ENCODE measurements at places on chromosomes 6 and 20.

GRCh38 chr6:47106721-47107197 is 64.6 kb upstream of the ADGRF1 start:
- H3K27me3 ChIP-seq: no peaks in the 10 kb centered on the region
- H3K36me3 ChIP-seq: no peaks in the 10 kb centered on the region
- peaks cover 2% of the 10 kb centered on the region for H3K4me1 ChIP-seq
- DNase-seq: no peak
- H3K4me3 ChIP-seq: no peak overlapping the region
- no peak overlapping the region for H3K27ac ChIP-seq

DNA sequence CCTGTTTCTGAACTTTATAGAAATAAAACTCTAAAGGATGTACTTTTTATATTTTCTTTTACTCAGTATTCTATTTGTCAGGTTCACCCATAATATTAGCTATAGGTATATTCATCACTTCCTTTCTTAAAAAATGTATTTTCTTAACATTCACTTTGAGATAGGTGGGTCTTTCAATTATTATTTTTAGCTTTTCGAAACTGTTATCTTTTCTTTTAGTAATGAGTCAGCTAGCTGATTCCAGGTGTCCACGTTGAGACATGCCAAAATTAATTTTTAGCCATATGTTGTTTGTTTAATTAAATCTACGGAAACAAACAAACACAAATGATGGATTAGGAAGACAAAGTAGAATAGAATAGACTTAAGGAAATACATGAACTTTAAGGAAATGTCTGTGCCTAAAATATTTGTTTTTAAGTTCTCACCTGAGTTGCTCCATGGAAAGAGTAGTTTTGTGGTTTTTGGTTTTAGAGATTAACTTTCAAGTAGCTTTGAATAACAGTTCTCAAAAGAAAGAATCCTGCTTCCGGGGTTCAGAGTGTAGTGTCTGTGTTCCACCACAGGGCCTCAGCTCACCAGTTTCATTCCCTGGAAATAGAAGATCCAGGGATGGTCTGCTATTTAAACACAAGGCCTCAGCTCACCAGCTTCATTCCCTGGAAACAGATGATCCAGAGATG is 435.0 kb downstream of the HAO1 start:
- no peak for DNase-seq
- no peaks in the 10 kb centered on the region for H3K4me1 ChIP-seq
- no peaks in the 10 kb centered on the region for H3K27me3 ChIP-seq
- H3K4me3 ChIP-seq: no peak overlapping the region

DNA sequence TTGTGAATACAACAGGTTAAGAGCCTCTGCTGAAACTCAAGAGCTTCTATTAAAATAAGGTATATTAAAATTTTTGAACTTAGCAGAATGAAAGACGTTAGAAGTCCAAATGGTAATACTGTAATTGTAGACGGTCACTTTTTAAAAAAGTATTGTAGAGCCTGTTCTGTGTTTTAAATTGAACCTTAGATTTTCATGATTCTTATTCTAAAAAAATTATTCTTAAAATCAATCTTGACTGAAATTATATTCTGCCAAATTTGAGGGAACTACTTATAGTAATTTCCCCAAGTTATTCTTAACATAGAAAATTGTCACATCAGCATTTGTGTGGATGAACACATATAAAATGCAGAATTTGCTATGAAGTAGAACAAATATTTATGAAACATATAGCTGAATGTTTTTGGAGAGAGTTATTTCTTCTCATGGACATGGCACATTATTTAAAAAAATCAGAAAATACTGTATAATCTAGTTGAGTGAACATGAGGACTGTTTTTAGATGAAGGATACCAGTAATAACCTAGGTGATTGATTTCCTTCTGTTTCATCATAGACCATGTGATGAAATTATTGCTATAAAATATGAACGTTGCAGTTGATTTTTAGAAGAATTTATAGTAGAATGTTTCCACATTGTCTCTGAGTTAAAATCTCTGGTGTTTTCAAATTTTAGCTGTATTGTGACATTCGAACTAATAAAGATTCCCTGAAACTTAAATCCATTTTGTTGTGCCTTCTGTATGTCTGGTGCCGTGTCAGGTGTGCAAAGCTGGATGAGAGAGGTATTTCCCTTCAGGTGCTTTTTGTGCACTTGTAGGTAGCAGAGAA is 2.8 kb downstream of the TBPL1 start:
- H3K4me3 ChIP-seq: peak overlapping the region; percentile 99
- H3K36me3 ChIP-seq: peaks cover 22% of the 10 kb centered on the region

DNA sequence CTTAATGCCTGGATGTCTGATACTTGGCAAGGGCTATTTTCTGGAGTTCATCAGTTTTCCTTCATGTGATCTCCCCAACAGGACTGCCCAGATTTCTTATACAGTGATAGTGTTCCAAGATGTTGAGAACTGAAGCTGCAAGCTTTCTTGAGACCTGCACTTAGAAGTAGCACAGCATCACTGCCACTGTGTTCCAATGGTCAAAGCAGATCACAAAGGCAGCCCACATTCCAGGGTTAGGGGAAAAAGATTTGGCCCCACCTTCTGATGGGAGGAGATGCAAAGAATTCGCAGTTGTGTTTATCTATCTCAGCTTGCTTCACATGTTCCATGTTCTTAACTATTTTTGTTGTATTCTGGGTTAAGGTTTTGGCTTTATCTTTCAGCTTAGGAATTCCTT is 78.2 kb downstream of the GPX5 start:
- no peak overlapping the region for H3K27ac ChIP-seq
- no peaks in the 10 kb centered on the region for H3K36me3 ChIP-seq
- H3K4me1 ChIP-seq: no peaks in the 10 kb centered on the region
- H3K4me3 ChIP-seq: no peak overlapping the region
- DNase-seq: no peak

DNA sequence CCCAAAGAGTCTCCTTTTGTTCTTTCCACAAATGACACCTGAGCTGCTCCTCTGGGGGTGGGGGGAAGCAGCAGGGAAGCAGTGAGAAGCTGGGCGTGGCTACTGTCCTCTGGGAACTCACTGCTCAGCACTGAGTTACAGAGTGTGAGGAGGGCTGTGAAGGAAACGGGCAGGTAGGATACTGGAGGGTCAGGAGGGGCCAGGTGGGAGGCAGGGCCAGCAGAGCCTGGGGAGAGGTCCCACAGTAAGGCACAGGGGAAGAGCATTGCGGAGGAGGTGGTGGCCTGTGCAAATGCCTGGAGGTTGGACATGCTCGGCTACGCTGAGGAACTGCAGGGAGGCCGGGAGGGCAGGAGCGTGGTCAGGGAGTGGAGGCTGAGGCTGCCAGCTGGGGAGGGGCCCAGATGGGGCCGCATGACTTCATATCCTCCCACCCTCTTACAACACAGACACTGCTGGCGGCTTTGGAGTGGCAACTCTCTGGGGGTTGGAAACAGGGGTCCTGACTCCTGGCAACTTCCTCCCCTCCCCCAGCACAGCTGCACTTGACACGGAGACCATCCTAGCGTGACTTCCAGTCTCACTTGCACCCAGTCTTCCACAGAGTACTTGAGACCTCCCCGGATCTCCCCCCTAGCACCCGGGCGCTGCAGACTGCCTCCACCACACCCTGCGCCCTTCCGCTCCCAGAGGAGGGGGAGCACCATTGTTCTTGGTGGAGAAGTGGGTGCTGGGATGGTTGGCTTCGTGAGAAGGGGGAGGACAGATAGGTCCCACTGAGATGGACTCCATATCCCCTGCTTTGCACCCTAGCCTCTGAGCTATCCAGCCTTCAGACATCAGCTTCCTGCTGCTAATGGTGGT is 34.2 kb downstream of the RBM38 start:
- peaks cover 4% of the 10 kb centered on the region for H3K36me3 ChIP-seq
- peaks cover 12% of the 10 kb centered on the region for H3K4me1 ChIP-seq
- no peak for DNase-seq
- no peaks in the 10 kb centered on the region for H3K27me3 ChIP-seq
- H3K4me3 ChIP-seq: no peak overlapping the region

GRCh38 chr20:59040667-59041066 is 1.9 kb downstream of the PRELID3B start:
- no peak for DNase-seq
- H3K27ac ChIP-seq: peak overlapping the region; percentile 35
- H3K4me1 ChIP-seq: peaks cover 41% of the 10 kb centered on the region
- H3K4me3 ChIP-seq: peak overlapping the region; percentile 84
- no peaks in the 10 kb centered on the region for H3K27me3 ChIP-seq

DNA sequence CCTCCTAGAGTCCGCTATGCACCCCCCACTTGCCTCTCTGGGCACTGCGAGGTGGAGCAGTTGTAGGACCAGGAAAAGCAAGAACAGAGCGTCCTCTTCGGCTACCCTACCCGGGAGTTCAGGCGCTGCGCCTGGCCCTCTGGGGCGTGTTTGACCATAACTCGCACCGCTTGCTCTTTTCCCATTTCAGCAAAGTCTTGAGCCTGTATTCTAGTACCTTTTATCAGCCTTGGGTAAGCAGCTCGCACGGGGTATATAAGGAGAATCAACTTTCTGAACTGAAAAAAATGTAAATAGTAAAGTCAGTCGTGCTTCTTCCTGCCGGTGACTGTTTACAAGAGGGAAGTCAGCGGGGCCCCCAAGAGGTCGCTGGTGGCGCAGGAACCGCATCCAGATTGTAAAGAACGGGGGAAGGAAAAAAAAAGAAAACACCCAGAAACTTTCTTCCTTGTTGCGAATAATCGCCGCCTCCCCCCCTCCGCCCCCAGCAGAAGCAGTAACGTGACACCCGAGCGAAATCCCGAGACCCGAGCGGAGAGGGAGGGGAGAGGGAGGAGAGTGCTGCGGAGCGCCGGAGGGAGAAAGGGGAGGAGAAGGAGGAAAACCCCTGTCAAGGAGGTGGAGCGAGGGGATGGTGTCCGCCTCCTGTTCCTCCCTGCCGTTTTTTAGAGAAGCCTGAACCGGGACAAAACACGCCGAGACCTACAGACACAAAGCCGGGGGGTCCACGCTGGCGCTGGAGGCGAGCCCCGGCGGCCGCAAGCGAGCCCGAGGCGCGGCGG is at the start of gene UST:
Gene UST, plus strand, starts transcription at position 668 of the 782 bp plus-strand sequence. CDS start 401 bp downstream, outside the sequence.
- H3K4me1 ChIP-seq: peaks cover 26% of the 10 kb centered on the region
- peak; percentile 65 for DNase-seq
- peak within 1 kb of the TSS; percentile 98 for H3K27ac ChIP-seq
- H3K36me3 ChIP-seq: peaks cover 22% of the 10 kb centered on the region
- no peaks in the 10 kb centered on the region for H3K27me3 ChIP-seq

DNA sequence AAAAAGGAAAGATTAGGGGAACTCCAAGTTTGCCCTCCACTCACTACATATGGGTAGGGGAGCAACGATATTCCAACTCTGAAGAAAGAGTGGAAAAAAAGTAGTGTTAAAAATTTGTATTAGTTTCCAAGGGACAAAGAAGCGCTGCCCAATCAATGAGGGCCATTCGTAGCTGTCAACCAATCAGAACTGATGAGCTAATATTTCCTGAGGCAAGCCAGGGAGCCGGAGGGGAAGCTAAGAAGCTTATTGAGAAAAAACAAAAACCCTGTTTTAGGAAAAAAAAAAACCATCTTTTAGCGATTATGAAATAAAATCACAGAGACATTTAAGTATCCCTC is 59.5 kb downstream of the TRIM38 start:
- H3K27me3 ChIP-seq: no peaks in the 10 kb centered on the region
- H3K27ac ChIP-seq: peak overlapping the region; percentile 99
- peak overlapping the region; percentile 89 for H3K4me3 ChIP-seq
- peak; percentile 13 for DNase-seq
- peaks cover 33% of the 10 kb centered on the region for H3K4me1 ChIP-seq

DNA sequence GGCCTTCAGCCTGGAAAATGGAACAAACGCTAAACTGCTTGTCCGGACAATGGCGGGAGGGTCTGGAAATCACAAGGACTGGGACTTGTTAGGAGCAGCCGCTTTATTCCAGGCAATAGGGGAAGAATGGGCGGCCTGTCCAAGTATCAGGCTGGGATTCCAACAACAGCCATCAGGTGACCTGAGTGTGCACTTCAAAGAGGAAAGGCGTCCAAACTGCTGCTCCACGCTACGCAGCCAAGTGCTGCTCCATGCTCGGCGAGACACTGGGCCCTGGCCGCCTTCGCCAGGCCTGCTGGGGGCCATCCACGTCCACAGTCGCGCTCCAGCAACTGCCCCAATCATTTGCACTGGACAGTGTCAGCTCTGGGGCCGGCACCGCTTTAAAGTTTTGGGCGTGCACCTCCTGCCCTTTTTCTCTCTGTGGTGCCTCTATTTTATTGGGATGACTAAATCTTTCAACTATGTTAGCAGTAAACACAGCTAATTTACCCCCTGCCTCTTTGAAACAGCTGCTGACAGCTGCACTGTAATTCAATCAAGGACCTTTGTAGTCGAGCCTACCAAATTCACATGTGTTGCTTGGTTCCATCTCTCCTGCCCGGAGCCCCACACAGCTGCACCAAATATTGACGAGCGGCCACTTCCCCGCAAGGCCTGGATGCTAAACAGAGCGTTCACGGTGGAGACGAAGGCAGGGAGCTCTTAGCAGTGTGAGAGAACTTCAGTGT is 98.3 kb downstream of the BMP7 start:
- no peaks in the 10 kb centered on the region for H3K4me1 ChIP-seq
- H3K27me3 ChIP-seq: no peaks in the 10 kb centered on the region
- no peaks in the 10 kb centered on the region for H3K36me3 ChIP-seq
- DNase-seq: no peak

DNA sequence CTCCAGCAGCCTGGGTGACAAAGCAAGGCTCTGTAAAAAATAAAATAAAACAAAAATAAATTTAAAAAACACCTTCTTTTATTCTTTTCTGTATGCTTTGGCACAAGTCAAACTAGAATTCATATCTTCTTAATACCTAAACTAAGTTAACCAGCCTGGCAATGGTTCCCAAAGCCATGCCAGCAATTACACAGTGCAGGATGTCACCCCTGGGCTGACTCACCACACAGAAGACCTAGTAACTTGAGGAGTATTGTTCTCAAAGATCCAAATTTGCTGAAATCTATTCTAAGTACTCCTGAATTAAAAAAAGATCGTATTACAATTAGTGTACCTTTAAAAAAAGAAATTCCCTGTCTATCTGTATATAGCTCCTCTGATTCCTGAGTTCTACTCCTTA is 162.7 kb upstream of the SGK1 start:
- no peak overlapping the region for H3K4me3 ChIP-seq
- no peak overlapping the region for H3K27ac ChIP-seq
- no peak for DNase-seq
- H3K36me3 ChIP-seq: no peaks in the 10 kb centered on the region
- H3K27me3 ChIP-seq: peaks cover 7% of the 10 kb centered on the region
- no peaks in the 10 kb centered on the region for H3K4me1 ChIP-seq
